Fibroblast of skin of right biceps (primary cell): ENCODE measurements at places on chromosomes 7 and 10.

GRCh38 chr7:73809467-73809951, 21.3 kb upstream of the CLDN4 start:
- DNase-seq: no peak

DNA sequence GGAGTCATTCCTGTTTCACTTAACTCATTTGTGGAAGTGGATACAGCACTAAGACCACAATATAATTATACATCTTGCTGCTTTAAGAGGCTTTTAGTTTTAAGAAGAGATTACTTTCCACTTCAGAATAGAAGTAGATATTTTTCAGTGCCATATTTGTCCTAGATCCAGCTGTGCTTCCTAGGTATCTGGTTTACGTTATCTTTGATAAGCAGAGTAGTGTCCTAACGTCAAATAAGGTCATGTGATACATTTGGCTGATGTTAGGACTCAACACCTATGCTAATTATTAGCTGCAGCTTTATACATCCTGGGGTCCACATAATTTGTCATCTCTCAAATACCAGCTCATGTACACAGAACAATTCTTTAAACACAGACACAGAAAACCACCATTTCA, 196.2 kb upstream of the SMIM30 start:
- DNase-seq: no peak

DNA sequence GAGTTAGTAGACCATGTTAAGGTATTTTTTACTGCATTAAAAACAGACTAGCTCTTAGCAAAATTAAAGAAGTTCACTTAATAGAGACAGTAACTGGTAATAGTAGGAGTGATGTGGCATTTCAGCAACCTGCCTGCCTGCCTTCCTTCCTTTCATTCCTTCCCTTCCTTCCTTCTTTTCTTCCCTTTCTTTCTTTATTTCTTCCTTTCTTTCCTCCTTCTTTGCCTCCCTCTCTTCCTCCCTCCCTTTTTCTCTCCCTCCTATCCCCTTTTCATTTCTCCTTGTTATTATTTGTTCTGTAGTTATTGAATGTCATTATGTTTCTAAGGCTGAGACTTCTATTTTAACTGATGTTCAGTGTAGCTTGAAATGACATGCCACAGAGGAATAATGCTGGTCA, 146.5 kb upstream of the WNT16 start:
- no peak for DNase-seq

DNA sequence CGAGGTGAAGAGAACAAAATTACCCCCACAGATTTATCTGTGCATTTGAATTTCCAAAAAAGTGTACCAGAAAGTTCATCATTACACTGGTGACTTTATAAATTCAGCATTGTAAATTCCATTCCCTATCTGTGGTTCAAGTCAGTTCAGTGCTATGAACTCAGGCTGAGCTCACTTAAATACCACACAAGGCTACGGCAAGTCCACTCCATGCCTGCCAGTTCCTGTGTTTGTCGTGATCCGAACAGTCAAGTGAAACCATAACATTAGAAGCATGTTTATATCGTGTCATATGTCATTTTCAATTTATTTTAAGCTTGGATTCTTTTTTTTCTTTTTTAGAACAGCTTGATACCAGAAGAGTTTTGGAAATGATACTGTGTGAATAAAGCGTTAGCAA, 14.8 kb downstream of the MBL2 start:
- DNase-seq: peak; percentile 29

DNA sequence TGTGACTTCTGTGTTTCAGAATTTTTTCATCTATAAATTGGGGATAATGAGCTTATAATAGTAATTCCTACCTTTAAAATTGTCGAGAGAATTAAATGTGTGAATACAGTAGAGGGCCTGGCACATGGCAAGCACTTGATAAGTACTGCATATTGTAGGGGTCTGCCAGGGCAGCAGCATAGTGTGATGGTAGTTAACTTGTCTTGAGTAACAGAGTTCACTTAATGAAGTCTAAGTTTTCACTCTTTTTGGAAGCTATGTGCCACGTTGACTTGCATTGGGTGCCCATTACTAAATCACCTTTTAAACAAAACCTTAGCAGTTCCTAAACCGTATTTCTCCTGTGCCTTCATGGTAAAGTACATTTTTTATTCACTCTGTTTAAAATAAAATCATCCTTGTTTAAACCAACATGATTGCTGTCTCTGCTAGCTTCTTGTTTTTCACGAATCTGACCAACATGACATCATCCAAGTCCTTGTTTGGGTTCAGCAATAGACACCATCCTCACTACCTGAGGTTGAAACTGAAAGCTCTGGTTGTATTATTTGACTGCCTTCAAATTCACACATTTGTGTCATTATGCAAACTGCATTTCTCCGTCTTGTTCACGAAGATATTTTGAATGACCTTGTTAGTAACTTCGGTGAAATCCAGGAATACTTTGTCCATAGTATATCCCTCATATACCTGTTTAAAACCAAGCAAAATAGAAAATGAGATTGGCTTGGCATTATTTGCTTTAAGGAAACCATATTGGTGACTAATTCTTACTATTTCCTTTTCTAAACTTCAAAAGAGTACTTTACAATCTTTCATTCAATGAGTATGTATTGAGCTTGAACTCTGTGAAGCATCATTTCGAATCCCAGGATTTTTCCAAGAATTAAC, 340.2 kb downstream of the SUGCT start:
- DNase-seq: no peak

- DNase-seq: no peak
Measured at GRCh38 chr10:28971255-28971654, 293.9 kb downstream of the BAMBI start.

GRCh38 chr10:128744811-128745305, 618.6 kb upstream of the MKI67 start:
- no peak for DNase-seq

GRCh38 chr10:74186678-74187077, 35.7 kb downstream of the ADK start:
- DNase-seq: peak; percentile 10

GRCh38 chr10:61589547-61590243, 73.0 kb upstream of the CABCOCO1 start:
- peak; percentile 14 for DNase-seq

GRCh38 chr7:174716-175115, 17.7 kb upstream of the FAM20C start:
- DNase-seq: no peak

- no peak for DNase-seq
Measured at GRCh38 chr7:151460474-151460855, 20.5 kb upstream of the CRYGN start.

GRCh38 chr10:128180843-128181242, 54.6 kb upstream of the MKI67 start:
- no peak for DNase-seq

GRCh38 chr7:113421696-113422330, 303.5 kb upstream of the SMIM30 start:
- peak; percentile 71 for DNase-seq

DNA sequence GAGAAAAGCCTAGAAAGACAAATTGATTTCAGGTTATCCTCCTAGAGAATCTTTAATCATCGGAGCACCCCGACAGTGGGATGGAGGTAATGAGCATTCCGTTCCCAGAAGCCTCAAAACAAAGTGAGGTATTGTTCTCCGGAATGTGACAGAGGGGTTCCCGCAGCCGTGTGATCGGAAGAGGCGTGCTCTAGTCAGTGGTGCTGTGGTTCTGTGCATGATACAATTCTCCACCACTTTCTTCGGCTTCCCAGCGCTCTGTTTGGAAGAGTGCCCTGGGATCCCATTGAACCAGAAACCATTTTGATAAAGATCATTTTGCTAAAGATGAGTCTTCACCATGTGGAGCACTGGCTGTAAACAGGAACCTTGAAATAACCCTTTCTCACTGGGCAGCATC, 434.6 kb downstream of the PAXIP1 start:
- no peak for DNase-seq

DNA sequence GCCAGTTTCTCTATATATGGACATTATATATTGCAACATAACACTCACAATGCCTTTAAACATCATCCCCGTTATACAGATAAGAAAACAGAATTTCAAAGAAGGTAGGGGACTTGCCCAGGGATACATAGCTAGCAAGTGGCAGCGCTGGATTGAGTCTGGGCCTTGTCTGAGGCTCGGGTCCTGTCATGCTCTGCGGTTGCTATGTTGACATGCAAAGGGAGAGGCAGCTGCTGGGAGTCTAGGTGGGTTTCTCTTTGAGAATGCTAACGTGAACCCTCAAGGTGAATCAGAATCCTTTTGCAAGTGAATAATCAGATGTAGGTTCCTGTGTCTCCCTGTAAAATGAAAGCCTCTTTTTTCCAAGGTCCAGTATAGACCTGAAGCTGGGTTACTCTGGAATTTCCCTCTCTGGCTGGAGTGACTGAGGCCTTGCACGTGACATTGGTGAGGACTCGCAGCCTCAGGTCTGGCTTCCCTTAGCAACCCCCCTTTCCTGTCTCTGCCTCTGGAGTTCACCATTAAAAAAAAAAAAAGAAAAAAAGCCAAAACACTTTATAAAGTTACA, 38.9 kb downstream of the TCF7L2 start:
- DNase-seq: no peak

- DNase-seq: no peak
Measured at GRCh38 chr7:108136191-108136688, 6.1 kb upstream of the LAMB4 start.
